Activated T-cell treated with anti-CD3 and anti-CD28 coated beads for 4 hours (primary cell): ENCODE measurements at places on chromosomes 3 and 15.

DNA sequence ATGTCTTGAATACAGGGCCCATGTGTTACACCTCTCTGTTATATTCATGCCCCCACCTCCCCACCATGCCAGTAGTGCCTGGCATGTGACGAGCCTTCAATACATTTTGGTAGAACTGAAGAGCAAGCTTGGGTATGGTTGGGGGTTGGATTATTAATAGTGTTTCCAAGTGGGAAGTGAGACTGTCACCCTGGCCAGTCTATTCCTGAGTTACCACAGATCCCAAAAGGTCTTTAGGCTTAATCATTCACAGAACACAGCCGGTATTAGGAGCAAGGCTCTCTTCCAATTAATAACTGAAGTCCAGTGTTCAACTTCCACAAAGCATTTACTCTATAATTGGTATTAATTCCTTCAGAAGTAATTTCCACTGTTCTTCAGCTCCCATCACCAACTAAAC lies 231.9 kb upstream of the LRTM1 start:
- no peak for DNase-seq

DNA sequence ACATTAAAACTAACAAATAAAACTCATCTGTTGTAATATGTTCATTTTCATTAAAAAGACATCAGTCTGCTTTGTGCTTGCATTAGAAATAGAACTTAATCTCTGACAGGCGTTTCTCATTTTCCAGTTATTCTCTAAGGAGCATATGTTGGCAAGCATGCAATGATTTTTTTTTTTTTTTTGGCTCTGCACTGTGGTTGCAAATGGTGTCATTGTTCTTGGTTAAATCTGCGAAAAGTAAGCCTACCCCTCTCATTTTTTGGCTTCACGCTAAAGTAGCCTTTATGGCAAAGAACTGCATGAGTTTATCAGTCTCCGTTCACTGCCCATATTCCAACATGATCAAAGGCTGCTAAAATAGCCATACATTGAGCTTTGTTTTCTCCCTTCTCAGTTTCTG lies 403.2 kb downstream of the MECOM start:
- DNase-seq, result no peak

- DNase-seq, result no peak
Observed at GRCh38 chr3:29764041-29764440, 483.2 kb downstream of the RBMS3 start.

- no peak for DNase-seq
Observed at GRCh38 chr3:156816091-156816793, 9.9 kb upstream of the LEKR1 start.

DNA sequence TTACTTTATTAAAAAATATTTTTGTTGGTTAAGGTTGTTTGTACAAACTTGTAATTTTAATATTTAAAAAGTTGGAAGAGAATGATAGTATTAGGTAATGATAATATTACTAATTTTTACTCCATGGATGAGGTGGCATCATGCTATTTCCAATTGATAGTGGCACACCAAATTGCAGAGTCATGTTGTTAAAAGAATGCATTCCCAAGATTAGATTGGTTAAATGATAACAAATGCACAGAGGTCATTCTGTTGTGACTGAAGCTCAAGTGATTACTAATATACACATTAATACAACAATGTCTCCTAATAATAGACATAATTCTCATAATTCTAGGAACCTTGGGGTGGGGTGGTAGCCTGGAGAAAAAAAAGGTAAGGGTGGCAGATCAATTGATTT lies 73.2 kb upstream of the ZBED2 start:
- no peak for DNase-seq

GRCh38 chr3:171774521-171774920 lies 35.8 kb downstream of the PLD1 start:
- DNase-seq, result no peak

- no peak for DNase-seq
Observed at GRCh38 chr3:127374086-127375010, 86.5 kb upstream of the PRR20G start.

DNA sequence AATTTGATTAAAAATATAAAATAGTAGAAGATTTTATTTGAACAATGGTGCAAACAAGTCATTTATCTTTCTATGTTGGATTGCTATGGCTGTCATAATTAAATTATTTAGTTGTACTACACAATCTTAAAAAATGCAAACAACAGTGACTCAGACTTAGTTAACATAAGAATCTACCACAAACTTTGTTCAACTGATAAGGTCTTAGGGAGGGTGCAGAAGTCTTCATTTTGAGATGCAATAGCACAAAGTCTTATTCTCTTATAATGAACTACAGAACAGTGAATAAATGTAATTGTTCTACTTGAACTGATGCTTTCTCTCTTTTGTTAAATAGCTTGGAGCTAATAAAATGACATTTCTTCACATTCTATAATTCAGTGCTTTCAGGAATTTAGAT lies 482.8 kb upstream of the NAALADL2 start:
- no peak for DNase-seq

GRCh38 chr3:52317208-52318000 lies 1.3 kb downstream of the DNAH1 start:
- peak; percentile 61 for DNase-seq

DNA sequence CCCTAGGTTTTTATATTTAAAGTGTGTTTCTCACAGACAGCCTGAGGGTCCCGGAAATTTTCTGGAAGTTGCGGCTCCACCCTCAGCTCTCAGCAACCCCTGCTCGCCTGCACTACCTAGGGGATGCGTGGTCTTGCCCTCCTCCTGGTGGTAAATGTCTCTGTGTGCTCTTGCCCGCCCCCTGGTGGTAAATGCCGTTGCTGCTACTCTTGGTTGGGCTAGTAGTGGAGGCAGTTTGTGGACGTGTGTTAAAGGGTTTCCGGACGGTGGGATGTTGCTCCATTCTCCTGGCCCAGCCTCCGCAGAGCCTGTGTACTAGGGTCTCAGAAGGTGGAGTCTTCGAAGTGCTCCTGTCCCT lies 27.4 kb downstream of the STOML1 start:
- peak; percentile 88 for DNase-seq

DNA sequence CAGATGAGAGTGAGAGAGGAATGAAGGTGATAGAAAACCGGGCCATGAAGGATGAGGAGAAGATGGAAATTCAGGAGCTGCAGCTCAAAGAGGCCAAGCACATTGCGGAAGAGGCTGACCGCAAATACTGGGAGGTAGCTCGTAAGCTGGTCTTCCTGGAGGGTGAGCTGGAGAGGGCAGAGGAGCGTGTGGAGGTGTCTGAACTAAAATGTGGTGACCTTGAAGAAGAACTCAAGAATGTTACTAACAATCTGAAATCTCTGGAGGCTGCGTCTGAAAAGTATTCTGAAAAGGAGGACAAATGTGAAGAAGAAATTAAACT lies 88.9 kb downstream of the EOMES start:
- no peak for DNase-seq

GRCh38 chr3:143507735-143508580 lies 340.3 kb downstream of the SLC9A9 start:
- DNase-seq, result no peak

GRCh38 chr15:83379579-83379959 lies 67.6 kb upstream of the SH3GL3 start:
- no peak for DNase-seq

DNA sequence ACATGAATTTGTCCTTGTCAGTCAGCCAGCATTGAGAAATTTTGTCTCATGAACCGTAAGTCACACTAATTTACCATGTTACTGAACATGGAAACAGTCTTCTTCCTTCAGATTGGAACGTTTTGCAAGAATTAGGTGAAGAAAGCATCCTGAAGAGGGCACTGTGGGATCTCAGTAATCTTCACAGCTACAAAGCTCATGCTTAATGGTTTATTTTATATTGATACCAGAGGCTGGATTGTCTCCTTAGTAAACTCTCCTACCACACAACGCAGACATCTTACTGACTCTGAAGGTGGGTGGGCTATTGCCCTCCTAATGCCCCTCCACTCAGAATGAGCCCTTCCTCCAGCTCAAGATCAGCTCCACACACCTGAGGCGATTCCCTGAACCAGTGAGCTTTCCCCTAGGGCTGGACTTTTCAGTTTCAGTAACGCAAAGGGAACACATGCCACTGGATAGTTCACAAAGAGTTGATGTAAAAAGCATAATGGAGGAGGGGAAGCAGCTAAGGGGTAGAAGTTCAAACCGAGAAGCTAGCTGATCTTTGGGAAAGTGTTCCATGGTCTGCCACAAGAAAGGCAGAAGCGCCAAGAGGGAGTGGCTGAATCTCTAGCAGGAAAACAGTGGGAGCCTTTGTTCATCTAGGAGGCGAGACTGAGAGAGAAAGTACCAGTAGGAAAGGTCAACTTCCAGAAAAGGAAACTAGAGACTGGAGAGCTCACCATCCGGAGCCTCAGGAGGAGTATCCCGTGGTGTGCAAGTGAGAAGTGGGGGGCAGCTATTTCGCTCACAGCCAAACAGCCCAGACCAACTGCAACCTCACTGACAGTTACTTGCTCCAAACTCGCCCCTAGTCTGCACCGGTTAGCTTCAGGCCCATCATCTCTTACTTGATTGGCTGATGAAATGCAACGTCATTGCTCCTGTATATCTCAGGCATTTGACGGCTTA lies at the start of gene SLC9C1:
Gene SLC9C1 (minus strand): TSS at position 849 of the 954 bp plus-strand sequence. CDS start 7,425 bp downstream, outside the sequence.
- DNase-seq, result peak; percentile 32

- no peak for DNase-seq
Observed at GRCh38 chr3:100396967-100397366, 3.9 kb downstream of the TOMM70 start.

- DNase-seq, result no peak
Observed at GRCh38 chr3:41532976-41533375, 333.7 kb downstream of the CTNNB1 start.

- DNase-seq, result no peak
Observed at GRCh38 chr3:194270627-194271459, 80.3 kb downstream of the CPN2 start.

GRCh38 chr3:24062916-24063315 lies 117.8 kb downstream of the NR1D2 start:
- no peak for DNase-seq

GRCh38 chr3:17125738-17126442 lies 241.1 kb downstream of the PLCL2 start:
- no peak for DNase-seq

GRCh38 chr3:157837336-157837735 lies 268.9 kb downstream of the SHOX2 start:
- DNase-seq, result no peak

DNA sequence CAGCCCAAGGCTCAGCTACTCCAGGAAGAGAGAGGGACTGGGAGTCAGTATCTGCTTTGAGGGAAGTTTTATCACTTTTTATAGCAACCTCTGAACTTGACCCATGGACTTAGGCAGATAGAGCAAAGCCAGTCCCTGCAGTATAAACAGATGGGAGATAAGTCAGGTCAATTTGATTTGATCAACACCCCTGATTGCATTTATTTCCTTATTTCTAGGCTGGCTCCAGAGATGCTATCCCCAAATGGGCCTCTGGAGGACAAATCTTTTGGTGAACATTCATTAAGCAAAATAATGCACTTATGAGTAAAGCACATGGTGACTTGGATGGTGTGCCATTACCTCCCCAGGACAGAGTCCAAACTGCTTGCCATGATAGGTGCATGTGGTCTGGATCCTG lies 8.9 kb upstream of the IDH3A start:
- DNase-seq, result no peak

DNA sequence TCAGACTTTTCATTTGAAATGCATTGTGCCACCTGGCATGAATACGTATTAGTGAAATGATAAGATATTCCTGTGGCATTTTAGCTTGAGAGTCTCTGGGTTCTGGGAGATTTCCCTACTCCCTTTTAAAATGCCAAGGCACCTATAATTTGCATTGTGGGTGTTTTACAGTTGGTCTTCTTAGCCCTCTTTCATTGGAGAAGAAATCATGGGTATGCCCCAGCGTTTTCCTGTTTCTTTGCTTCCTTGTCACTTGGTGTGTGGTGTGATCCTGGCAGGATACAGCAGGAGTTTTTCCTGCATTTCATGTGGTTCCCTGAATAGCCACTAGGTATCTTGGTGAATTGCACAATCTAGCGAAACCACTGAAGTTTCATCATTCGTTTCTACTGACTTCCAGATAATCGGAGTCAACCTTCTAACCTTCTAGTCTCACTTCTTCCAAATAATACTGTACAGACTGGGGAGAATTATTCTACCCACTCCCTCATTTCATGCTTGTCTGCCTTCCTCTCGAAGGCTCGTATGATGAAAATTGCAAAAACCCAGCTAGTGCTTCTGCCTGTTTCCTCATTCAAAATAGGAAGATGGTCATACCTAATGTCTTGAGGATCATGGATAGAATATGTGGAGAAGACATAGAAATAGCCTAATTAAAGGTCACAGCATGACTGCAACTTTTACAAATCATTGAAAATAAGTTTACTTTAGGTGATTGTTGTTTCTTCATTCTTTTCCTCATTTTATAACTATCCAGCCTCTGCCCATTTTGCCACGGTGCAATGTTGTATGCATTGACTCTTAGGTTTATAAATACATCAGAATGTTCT lies 2.6 kb downstream of the BHLHE40 start:
- no peak for DNase-seq
